GM23248 (cell line): ENCODE measurements at places on chromosomes 6 and 20.

GRCh38 chr6:82712389-82712788, 348.8 kb downstream of the TPBG start:
- peak; percentile 38 for DNase-seq

- DNase-seq = no peak
These were observed 120.4 kb upstream of the ZNF184 start for GRCh38 chr6:27593200-27593818.

DNA sequence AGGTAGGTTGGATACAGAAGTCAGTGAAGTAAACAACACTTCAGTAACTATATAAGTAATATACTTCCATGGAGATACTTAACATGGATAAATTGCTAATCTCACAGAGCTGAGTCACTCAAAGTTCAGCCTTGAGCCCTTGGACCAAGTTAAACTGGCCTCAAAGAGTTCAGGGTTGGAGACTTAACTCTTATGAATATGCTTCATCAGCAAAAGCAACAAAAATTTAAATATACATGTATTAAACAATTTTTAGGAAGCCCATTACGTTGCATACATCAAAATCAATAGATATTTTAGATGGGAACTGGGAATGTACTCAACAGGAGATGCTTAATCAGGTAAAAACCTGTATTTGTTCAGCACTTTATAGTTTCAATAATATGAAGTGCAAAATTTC, 12.2 kb downstream of the MTCL3 start:
- no peak for DNase-seq

- DNase-seq = peak; percentile 56
These were observed 56.0 kb downstream of the MDN1 start for GRCh38 chr6:89763550-89763949.

- no peak for DNase-seq
These were observed 31.4 kb downstream of the GCLC start for GRCh38 chr6:53513519-53513966.

GRCh38 chr20:380763-381580, 412 bp downstream of the TRIB3 start:
- peak; percentile 79 for DNase-seq

DNA sequence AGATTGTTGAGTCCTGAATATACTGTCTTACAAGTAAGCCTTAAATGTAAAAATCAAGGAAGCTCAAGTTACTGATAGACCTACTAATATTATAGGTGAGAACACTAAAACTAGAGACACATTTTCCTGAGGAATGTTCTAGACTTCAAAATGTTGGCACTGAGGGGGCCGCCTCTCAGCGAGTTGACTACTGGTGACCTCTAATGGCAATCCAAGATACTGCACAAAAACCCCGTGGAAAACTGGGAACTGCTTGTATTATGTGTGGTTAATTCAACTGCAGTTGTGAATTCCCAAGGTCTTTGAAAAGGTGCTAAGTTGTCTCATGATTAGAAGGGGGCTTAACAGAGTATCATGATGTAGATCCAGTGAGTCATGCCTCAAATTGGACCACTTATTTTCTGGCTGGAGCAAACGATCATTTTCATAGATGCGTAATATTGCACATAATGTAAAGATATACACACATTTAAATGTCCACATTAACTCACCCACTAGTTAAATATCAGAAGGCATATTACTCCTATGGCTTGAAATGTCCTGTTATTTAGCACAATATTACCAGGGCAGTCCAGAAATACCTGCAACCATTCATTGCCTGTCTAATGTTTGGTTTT, 336.2 kb downstream of the FOXA2 start:
- peak; percentile 43 for DNase-seq

DNA sequence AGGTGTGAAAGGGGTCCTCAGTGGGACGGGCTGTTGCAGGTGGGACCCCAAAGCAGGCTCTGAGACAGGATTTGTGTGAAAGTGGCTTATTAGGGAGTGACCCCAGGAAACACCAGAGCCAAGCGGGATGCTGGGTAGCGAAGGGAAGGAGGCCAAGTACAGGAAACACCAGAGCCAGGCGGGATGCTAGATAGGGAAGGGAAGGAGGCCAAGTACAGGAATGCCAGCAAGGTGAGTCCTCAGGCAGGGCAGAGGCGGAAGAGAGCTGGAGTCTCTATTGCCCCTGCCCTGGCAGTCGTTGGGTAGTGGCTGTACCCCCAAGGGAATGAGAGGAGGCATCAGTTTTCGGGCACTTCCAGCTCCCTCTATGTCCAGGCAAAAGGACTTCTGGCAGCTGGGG, 30.5 kb upstream of the TGM2 start:
- no peak for DNase-seq

DNA sequence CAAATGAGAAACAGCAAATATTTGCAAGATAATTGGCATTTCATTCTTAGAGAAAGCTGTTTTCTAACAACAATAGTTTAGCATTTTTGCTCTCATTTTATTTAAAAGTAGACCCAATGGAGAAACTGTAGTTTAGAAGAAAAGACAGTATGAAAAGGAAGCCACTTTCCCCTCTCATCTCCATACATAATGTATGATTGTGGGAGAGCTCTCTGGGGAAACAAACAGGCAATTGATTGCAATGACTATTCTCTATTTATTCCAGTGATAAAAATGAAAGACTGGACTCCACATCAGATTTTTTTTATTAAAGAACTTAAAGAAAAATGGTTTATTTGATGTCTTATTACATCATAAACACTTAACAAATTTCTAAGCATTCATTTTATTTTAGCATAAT, 116.8 kb upstream of the SASH1 start:
- no peak for DNase-seq

DNA sequence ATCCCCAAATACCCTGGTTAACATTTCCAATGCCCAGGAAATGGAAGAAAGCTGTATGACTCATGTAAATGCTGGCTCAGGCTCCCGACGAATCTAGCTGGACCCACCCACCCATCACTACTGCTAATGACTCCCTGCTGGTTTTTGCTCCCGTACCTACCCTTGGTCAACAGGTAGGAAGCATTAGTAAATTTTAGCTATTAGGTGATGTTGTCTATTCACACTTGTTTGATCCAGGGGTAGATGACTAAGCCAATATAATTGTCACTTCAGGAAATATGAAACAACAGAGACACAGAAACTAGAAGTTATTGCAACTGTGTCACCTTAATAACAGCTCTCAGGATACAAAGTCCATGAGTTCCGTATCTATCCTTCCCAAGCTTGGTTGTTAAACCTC, 94.4 kb upstream of the BEND6 start:
- peak; percentile 72 for DNase-seq

- peak; percentile 88 for DNase-seq
These were observed 23.9 kb upstream of the YWHAB start for GRCh38 chr20:44861531-44862006.

DNA sequence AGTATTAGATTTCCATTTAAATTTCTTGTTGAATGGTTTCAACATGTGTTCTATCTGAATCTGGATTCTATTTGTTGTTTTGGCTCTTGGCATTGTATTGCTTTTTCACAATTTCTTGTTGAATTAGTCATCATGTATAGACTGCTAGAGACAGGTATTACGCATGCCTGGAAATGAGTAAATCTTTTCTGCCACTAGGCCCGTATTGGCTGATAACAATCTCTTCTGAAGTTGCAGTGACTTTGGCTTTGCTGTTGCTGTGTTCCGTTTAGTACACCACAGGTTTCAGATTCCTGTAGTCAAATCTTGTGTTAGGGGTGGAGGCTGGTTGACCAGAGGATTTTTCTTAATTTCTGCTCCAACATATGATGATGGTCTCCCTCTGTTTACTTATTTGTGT, 1339.4 kb downstream of the GRIK2 start:
- peak; percentile 42 for DNase-seq

- DNase-seq = peak; percentile 8
These were observed 283.7 kb downstream of the BTBD3 start for GRCh38 chr20:12201289-12201991.

GRCh38 chr6:9540534-9541126, 874.2 kb downstream of the TFAP2A start:
- DNase-seq = peak; percentile 77

GRCh38 chr6:5580736-5581581, 319.6 kb downstream of the FARS2 start:
- no peak for DNase-seq

DNA sequence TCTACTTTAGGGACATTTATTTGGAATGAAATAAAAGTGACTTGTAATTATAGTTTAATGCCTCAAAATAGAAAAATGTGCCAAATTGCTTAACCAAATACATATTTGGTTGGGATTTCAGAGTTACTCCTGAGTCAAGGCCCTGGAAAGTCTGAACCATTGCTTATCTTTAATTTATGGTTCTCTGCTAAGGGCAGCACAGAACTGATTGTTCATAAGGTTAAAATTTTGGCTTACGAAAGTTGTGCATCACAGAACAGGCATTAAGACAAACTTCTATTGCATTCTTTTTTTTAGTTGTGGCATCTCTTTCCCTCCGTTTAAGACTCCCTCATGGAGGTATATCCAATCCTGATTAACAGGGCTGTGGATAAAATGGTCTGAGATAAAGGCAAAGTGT, 92.2 kb upstream of the TENT5A start:
- peak; percentile 63 for DNase-seq

GRCh38 chr6:98946266-98946878, 1.4 kb downstream of the FBXL4 start:
- DNase-seq = no peak

DNA sequence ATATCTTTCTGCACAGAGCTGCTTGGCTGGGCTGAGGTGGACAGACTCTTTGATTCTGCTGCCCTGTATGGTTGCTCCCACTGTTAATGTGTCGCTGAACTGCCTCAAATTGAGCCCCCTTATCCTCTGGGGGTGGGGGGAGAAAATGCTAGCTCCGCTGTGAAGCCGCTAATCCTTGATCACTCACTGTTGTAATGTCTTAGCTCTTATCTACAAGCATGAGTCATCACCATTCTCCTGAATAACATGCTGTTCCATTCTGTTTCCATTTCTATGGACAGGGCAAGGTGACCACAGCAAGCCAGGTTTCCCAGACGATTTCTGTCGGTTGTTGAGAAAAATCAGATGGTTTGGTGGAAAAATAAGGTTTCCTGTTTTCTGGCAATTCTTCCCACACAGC, 218.4 kb upstream of the GGTLC1 start:
- no peak for DNase-seq

DNA sequence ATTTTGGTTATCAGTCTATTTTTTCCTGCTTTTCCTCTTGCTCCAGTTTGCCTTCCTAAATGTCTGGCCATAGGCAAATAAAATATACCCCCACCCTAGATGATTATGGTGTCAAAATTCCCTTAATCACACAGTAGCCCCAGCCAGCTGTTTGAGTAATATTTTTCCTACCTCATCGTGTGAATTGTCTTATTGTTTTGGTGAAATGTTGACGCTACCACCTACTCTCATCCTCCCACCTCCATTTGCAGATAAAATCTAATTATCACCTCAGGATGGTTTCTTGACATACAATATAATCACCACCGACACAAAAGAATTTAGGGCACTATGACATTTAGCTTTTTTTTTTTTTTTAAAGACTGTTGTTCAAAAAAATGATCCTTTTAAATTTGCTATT, 44.1 kb upstream of the FUCA2 start:
- no peak for DNase-seq

GRCh38 chr6:41298785-41299502, 12.5 kb upstream of the TREM1 start:
- DNase-seq = no peak

- no peak for DNase-seq
These were observed 74.6 kb downstream of the PERP start for GRCh38 chr6:138032571-138032970.

- DNase-seq = peak; percentile 24
These were observed 188.3 kb upstream of the AGPAT4 start for GRCh38 chr6:161462148-161462547.

DNA sequence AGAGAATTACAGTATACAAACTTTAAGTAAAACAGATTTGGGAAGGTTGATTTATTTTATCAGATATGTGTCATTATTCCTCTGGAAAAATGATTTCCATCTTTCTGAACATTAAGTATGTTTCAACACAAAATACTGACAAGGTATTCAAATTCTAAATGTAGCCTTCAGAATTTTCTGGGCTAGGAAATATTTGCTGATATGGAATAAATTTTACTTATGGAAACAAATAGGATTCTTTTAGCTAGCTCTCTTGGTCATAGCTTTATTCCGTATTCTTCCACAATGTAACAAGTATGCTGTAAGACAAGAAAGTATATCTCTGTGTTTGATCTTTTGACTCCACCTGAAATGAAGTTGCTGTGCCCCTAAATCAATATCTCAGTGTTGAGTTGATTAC, 1125.2 kb upstream of the CITED2 start:
- DNase-seq = no peak

DNA sequence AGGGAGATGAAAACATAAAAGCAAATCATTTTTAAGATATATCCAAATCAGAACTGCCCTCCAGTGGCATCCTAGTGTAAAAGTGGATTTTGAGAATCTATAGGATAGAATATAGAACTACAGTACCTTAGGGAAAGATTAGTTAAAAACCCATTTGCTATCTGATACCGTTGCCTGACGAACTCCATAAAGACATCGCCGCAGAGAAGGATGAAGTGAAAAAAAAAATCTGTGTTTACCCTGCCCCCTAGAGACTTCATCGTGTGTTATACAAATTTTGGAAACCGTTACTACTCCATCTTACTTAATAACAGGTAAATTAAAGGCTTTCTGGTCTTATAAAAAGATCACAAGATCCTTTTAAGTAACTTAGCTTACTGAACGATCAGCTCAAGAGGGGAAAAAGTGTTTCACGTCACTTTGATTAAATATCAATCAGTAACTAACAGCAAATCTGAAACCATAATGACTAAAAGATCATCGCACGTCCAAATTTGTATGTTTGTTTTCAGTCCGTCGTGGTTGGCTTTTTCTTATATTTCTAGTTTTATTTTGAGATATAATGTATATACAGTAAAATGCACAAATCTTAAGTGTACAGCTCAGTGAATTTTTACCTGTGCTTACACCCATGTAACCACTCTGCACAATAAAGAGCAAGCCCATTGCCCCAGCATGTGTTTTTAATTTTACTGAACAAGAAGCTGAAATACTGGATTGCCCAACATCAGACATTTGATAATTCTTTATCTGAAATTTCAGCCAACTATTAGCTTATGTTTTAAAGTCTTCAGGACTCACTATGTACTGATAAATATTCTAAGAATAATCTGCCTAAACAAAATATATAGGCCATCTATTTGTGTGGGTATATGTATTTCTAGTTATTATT, 881 bp upstream of the MCM3 start:
- DNase-seq = peak; percentile 59

- peak; percentile 93 for DNase-seq
These were observed 185.5 kb upstream of the ECI2 start for GRCh38 chr6:4320860-4321259.
